Stimulated activated CD4-positive, alpha-beta T cell treated with anti-CD3 and anti-CD28 coated beads, Interleukin-1b, Interleukin-23, amount 100 ng/mL, for 1 hour (primary cell): ENCODE measurements at places on chromosomes 13 and 19.

- DNase-seq: no peak
Measured at GRCh38 chr13:84983321-84983720, 815.9 kb downstream of the SLITRK6 start.

- DNase-seq: no peak
Measured at GRCh38 chr13:113742445-113743120, 16.4 kb upstream of the TMEM255B start.

GRCh38 chr13:78393286-78394142 is 209.8 kb downstream of the POU4F1 start:
- no peak for DNase-seq

- no peak for DNase-seq
Measured at GRCh38 chr13:42102961-42103865, 54.8 kb downstream of the DGKH start.

DNA sequence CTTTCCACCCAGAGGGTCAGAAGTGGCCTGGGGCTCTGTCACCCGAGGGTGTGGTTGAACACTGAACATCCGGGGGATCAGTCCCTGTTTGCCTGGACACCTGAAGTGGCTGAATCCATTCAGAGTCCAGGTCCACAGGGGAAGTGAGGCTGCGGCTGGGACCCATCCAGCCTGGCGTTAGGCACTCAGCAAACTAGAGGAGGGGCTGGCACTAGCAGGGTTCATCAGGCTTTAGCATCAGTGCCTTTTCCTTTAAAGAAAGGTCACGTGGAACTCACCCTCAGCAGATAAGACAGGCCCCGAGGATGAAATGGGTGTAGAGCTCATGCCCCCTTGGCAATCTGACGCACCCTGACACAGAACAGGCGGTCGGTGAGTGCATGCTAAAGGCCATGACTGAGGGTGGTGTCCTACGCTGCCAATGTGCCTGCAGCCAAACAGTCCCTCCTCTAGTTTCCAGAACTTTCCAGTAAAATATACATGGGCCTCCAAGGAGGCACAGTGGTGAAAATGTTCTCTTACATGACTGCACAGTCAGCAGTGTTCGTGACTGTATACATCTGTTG is 72.4 kb upstream of the ARHGEF7 start:
- no peak for DNase-seq

- no peak for DNase-seq
Measured at GRCh38 chr13:20583803-20584293, 16.9 kb downstream of the IFT88 start.

- no peak for DNase-seq
Measured at GRCh38 chr19:13115936-13116281, 631 bp downstream of the TRMT1 start.

DNA sequence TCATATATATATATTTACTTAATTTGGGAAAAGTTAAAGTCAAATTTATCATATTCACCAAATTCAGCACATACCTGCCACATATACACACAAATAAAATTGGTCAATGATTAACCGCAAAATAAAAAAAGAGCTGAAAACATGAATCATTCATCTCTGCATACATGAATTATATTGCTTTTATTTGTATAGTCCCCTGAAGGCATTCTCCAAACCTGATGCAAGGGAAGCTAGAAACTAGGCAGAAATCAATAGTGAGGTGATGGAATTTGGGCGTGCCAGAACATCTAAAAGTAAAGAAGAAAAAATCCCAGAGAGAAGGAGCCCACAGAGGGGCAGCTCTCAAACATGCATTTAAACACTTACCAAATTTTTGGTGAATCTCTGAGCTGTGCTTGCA is 60.1 kb downstream of the UFM1 start:
- DNase-seq: no peak

- DNase-seq: no peak
Measured at GRCh38 chr13:44868397-44868796, 120.9 kb downstream of the NUFIP1 start.

DNA sequence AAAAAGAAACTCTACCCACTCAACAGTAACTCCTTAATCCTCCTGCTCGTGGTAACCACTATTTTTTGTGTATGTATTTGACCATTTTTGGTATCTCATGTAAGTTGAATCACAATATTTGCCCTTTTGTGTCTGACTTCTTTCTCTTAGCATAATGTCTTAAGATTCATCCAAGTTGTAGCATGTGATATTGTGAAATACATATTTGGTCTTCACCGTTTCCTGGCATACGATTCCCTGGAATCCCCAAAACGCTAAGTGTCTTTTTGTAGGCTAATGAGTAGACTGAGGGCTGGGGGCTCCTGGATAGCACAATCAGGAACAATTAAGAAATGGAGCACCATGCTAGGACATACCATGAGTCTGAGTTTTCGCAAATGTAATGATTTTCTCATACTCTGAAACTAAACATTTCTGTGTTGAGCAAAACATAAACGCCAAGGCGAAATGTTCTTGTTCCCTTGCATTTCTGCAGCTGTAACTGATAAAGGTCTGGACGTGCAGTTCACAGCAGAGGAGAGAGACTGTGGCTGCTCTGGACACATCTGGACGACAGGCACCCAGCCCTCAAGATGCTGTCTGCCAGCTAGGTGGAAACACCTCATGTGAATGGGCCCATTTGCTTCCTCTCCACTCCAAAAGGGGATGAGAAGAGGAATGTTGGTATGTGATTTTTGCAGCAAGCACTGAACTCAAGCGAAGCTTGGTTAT is 38.4 kb downstream of the BRD4 start:
- DNase-seq: no peak

- no peak for DNase-seq
Measured at GRCh38 chr19:49224879-49225278, 67.3 kb downstream of the TRPM4 start.

GRCh38 chr19:49282184-49282583 is 42.8 kb downstream of the SLC6A16 start:
- DNase-seq: no peak

DNA sequence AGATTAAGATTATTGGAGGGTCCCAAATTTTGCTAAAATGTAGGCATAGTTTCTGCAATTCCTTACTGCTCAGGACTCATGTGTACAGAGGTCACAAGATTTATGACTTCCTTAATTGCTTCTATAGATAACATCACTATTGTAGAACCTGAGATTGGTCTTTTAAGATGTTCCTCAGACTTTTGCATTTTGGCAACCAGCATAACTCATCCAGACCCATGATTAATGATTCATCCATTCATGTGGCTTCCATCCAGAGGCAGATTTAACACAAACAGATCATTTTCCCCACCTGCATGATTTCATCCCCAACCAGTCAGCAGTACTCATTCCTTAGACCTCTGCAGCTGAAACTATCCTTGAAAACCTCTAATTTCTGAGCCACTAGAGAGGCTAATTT is 34.5 kb upstream of the CEACAM8 start:
- no peak for DNase-seq

GRCh38 chr19:46428239-46429135 is at the start of gene PNMA8C:
PNMA8C (minus strand) TSS chr19:46428936; CDS start chr19:46428359, 577 bp downstream.
- no peak for DNase-seq

DNA sequence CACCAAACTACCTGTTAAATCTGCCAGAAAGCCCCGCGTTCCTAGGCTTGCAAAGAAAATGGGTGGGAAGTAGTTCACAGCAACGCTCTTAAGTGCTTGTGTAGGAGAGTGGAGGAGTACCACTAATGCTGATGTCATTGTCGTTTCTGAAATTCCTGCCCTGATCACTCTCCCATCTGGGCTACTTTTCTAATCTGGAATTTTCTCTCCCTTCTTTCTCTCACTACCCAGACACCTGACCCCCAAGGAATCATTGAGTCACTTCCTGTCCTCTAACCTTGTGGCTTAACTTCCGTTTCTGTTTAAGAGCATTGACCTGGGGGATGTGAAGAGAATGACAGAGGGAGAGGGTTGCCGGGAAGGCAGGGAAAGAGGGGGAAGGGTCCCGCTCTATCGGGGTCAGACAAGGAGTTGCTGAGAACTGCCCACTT is 98.7 kb downstream of the STARD13 start:
- DNase-seq: no peak

- DNase-seq: no peak
Measured at GRCh38 chr19:3721887-3722442, 13.8 kb downstream of the TJP3 start.

DNA sequence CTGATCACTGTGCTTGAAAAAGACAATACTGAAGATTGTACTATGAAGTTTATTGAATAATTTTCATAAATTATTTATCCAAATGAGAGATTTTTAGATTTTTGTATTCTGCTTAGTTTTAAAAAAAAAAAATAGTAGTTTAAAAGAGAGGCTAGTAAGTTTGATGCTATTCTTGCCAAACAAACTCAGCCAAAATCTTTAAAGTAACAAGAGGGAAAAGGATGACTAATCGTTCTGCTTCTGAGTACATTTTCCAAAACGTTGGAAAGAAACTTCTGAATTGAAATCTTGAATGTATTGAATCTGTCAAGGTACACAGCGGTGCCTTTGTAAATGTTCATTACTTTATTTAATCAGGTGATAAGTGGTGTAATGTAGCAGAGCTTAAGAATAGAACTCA is 34.4 kb downstream of the NUP58 start:
- no peak for DNase-seq

GRCh38 chr13:97021241-97021640 is 27.0 kb upstream of the OXGR1 start:
- DNase-seq: no peak

DNA sequence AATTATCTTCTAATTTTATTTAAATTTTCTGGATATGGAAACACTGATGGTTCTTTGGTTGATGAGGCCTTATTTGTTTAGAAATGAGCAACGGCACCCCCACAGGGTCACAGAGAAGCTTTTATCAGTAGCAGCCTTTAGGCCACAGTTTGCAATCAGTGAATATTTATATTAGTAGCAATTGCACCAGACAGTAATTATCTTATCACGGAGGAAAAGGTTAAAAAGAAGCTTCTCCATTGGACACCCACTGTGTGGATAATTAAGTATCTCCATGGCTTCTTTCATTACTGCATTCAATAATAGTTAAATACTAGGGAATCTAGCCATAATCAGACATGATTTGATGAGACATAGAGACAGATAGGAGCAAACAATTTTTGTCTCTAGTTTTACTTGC is 2099.2 kb upstream of the PCDH20 start:
- no peak for DNase-seq

GRCh38 chr19:38180071-38180470 is 44.0 kb downstream of the DPF1 start:
- DNase-seq: no peak

- DNase-seq: no peak
Measured at GRCh38 chr19:57656346-57656745, 12.4 kb upstream of the ZSCAN4 start.

DNA sequence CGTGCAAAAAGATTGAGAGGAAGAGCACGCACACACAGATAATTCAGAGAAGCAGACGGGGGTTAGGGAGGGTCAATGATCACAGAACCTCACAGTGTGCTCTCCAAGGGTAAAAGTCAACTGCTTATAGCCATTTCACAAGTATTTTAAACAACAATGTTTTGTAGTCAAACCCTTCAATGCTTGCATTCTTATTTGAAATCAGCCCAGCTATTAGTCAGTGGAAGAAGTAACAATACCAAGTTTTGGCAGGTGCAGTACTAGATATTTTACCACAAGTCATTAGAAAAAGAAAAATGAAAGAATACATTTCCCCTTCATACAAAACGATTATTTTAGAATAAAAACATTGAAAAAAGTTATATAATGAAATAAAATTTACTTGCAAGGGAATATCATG is 2.6 kb downstream of the CSNK1A1L start:
- no peak for DNase-seq

GRCh38 chr19:12864721-12865715 is 16.2 kb downstream of the DNASE2 start:
- no peak for DNase-seq

- DNase-seq: no peak
Measured at GRCh38 chr19:6066661-6067646, 43.3 kb downstream of the RFX2 start.

GRCh38 chr19:2145831-2146241 is 5.5 kb downstream of the AP3D1 start:
- DNase-seq: no peak

GRCh38 chr13:94050039-94050438 is 429.4 kb downstream of the DCT start:
- DNase-seq: no peak

- DNase-seq: no peak
Measured at GRCh38 chr13:38483623-38484022, 134.0 kb downstream of the UFM1 start.

DNA sequence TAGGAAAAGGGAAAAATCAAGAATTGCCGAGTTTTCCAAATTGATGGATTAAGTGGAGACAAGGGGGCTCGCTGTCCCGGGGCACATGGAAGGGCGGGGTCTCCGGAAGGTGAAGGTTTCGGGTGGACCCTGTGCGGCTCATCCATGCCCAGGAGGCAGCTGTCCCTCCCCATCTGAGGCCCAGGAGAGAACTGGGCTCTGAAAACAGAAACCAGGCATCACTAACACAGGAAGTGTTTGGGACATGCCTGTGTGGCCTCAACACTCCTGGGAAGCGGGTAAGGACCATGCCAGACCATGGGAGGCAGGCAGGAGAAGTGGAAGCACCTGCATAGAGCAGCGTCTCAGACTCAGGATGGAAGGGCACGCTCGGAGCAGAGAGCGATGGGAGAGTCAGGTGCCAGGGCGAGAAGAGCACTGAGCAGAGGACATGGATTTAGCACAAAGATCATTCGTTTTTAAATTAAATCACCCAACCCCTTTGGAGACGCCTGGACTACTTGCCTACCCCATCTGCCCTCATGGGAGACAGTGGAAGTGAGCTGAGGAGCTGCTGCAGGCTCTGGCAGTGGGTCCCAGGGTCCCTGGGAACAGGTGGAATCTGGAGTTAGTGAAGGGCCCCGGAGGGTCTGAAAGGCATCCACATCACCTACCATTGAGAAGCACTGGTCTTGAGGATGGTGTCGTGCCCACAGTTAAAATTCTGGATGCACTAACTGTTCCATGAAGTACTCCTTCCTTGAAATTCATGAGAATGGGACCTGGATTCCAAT is 183.2 kb upstream of the SOX1 start:
- no peak for DNase-seq

GRCh38 chr19:58538257-58539168 is 5.4 kb upstream of the TRIM28 start:
- no peak for DNase-seq

DNA sequence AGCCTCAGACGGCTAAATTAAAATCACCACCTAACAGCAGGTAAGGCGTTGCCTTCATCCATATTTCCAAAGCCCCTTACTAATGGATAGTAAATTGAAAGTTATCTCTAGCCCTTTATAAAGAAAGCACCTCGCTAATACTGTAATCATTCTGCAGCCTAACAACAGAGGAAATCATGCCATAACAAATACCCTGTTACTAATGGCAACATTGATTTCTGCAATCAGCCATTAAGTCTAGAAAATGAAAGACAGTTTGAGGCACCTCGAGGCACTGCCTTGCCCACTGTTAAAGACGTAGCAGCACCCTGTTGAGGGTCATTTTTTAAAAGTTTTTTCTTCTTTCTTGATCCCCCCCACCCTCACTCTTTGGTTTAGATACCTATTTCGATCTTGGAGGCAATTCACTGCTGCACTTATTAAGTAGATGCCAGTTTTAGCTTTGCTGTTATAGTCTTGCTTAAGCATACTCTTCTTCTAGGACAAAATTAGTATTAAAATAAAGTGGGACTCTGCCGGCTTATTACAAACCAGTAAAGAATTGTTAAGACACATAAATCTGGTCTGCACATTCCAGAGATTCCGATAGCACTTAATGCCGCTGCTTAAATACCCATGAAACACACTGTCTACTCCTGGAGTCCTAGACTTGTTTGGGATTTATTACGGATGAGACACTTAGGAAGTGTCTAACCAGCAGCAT is 74.8 kb downstream of the ZNF536 start:
- no peak for DNase-seq

GRCh38 chr13:93146584-93147297 is 79.9 kb upstream of the GPC6 start:
- no peak for DNase-seq
